ENCODE measurements at places on chromosomes 13 and 19.

DNA sequence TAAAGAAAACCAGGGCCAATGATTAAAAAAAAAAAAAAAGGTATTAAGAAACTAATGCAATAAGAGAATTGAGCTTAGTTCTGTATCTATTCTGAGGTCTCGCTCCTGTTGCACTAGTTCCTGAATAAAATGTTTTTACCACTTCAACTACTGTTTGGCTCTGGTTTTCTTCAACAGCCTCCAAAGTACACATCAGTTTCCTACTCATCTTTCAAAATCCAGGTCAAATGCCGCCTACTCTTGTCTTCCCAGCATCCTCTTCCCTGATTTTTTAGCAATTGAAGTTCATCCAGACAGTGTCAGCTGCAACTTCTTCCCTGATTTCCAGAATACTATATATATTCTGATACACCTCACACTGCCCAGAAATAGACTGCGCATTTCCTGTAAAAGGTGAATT lies 1.4 kb upstream of the RCBTB1 start:
- DNase-seq: no peak

GRCh38 chr19:12090807-12091206 lies 26.3 kb downstream of the ZNF844 start:
- peak; percentile 76 for DNase-seq

- no peak for DNase-seq
Measured at GRCh38 chr19:41529484-41530183, 46.3 kb upstream of the CEACAM21 start.

DNA sequence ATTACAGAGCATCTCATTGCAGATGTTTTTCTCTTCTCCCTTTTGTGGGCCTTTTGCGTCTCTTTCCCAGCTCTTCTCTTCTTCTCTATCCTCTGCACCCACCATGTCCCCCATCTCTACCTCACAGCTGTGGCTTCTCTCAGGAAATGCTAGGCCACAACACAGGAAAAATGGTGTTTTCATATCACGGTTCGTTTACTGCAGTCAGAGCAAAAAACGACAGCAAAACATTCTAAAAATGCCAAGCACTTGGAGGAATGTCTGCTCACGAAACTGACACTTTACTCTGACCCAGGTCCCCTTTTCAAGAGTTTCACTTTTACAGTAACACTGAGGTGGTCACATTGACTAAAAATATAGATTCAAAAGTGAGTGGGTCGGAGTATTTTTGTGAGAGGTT lies 152.2 kb downstream of the DCT start:
- DNase-seq: no peak

GRCh38 chr19:48595171-48595570 lies 11.4 kb upstream of the SPACA4 start:
- no peak for DNase-seq

- peak; percentile 98 for DNase-seq
Measured at GRCh38 chr19:51742789-51743188, 8.9 kb downstream of the FPR1 start.

GRCh38 chr19:31352782-31353651 lies 3.8 kb upstream of the TSHZ3 start:
- peak; percentile 43 for DNase-seq

- DNase-seq: no peak
Measured at GRCh38 chr13:98360545-98360944, 183.5 kb upstream of the RNF113B start.

DNA sequence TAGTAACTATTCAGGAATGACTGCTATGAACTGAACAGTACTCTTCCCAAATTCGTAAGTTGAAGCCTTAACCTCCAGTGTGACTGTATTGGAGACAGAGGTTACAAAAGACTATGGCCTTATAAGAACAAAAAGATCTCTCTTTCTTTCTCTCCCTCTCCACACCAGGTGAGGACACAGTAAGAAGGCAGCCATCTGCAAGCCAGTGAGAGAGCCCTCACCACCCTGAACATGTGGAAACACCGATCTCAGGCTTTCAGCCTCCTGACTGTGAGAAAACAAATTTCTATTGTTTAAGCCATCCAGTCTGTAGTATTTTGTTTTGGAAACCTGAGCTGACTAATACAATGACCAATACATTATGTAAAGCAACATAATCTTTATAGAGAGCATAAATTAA lies 888.9 kb downstream of the SLITRK1 start:
- no peak for DNase-seq

DNA sequence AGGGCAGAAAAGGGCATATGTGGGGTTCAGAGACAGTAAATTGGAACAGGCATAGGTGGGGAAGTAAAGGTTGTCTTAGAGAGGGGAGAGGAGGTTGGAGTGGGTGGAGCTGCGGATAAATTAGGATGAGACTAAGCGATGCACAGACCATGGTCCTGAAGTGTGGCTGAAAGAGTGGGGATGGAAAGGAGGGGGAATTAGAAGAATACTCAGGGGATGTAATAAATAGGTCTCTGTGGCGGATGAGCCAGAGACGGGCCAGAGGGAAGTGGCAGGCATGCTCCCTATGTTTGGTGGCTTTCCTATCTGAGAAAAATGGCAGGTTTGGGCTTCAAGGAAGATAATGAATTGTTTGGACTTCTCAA lies 123.4 kb downstream of the OLFM4 start:
- no peak for DNase-seq

- no peak for DNase-seq
Measured at GRCh38 chr19:29031216-29031615, 181.7 kb downstream of the UQCRFS1 start.

- no peak for DNase-seq
Measured at GRCh38 chr19:42370626-42371175, 19.4 kb downstream of the CNFN start.

DNA sequence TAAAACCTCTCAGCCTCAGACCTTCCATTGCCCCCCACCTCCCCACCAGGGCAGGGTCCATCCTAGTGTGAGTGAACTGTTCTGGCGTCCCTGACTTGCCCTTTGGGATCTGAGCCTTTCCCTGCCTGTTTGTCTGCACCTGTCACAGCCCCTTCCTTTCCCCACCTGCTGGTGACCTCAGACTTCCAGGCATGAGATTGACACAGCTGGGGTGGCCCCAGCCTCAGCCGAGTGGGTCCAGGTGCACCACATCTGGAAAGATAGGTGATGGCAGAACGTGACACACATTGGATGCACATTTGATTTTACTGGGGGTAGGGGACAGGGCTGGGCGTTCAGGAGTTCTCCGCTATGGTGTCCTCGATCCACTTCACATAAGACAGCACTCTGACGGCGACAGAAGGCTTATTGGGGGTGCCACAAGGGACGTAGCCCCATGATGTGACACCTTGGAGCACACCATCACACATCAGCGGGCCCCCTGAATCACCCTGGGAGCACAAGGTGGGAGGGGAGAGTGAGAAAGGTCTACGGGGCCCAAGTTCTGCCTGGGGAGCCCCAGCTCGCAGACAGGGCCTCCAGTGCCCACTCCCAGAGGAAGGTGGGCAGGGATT lies 4.6 kb downstream of the KLK1 start:
- no peak for DNase-seq

All from RPMI7951 (cell line).